ENCODE measurements at places on chromosomes 6 and 20. TPM values are rescaled to one million over a fixed set of nuclear protein-coding genes. Genes with fewer than 3 reads are reported as not detected.

DNA sequence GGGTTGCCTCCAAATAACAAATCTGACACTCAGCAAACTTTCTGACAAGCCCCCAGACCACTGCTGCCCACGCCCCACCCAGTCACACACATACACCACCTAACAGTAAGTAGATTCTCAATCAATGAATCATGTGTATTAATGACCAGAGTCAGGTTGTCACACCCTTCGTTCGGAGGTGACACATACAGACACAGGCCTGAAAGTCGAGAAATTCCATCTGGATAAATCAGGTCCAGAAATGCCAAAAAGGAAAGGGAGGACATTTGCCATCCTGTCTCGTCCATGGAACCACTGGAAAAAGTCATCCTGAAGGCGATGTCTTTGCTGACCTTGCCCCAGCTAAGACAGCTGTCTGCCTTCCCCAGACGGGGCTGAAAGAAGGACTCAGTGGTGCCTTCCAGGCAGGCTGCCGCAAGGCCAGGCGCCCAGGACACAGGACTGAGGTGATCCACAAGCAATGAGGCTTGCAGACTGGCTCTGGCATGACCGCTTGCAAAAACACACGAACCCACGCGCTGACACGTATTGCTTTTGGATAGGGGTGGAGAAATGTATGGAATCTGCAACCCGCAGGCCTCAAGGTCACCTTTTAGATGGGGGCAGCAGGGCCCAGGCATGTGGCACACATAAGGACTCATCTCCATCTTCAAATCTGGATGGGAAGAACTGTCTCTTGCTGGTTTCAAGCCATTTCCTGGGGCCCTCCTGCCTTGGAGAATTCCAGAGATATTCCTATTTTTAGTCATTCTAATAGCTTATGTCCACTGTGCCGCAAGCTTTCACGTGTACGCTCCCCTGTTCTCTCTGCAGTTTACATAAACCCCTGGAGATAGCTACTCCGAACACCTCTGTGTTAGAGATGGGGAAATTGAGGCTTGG lies 9.0 kb downstream of the NFATC2 start:
- DNase-seq: no peak

- no peak for DNase-seq
These were observed 10.1 kb upstream of the SNRNP48 start for GRCh38 chr6:7579851-7580250.

GRCh38 chr6:147944122-147944521 lies 398.5 kb upstream of the SASH1 start:
- no peak for DNase-seq

DNA sequence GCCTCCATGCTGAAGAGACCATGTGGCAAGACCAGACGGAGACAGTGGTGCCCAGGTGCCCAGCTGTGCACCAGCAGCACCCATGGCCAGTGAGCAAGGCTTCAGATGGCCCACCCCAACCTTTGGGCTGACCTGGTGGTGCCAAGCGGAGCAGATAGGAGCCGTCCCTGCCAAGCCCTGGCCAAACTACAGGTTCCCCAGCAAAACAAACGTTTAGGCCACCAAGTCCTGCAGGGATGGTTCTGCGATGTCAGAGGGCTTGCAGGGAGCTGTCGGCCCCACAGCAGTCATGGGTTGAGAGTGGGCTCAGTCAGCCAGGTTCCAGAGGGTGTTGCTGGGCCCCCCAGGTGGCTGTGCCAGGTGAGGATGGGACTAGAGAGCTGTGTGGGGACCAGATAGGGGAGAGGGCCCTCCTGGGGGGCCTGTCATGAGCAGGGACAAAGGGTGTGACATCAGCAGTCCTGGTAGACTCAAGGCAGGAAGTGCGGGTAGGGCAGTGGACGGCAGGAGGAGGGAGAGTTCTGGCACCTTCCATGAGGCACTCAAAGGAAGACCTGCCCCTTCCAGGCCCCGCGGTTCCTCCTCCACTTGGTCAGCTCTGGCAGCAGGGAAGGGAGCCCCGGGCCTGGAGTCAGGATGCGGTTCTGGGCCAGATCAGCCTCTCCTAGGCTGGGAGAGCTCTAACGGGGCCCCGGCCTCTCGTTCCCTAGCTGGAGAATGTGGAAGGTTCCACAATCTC lies 342.4 kb downstream of the ZFAND3 start:
- DNase-seq: no peak

DNA sequence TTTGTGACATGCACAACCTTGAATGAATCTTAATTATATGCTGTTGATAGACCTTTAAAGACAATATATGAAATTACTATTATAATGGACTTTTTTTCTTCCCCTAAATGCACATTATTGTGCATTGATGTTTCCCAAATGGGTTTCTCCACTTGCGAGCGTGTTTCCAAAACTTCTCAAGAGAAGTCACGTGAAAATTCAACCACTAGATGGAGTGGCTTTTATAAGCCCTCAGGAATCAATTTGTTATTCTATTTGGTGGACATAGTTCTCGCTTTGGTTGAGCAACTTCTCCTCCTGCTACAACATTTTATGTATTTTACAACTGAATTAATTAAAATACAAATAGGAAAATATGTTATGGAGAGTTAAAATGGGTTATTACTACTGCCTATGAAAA lies 9.0 kb downstream of the CNR1 start:
- DNase-seq: no peak

DNA sequence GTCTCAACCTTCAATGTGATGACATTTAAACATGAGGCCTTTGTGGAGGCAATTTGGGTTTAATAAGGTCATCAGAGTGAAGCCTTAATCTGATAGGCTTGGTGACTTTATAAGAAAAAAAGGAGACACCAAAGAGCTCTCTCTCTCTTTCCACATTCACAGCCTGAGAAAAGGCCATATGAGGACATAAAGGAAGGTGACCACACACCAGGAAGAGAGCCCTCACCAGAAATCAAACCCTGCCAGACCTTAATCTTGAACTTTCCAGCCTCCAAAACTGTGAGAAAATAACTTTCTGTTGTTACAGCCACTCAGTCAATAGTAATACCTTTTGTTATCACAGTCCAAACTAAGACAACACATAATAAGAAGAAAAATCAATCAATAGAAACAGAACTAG lies 47.7 kb downstream of the COL12A1 start:
- DNase-seq: no peak

- DNase-seq: no peak
These were observed 17.8 kb upstream of the TAGAP start for GRCh38 chr6:159062564-159062945.

- DNase-seq: no peak
These were observed 10.7 kb upstream of the RAET1L start for GRCh38 chr6:150036081-150036480.

DNA sequence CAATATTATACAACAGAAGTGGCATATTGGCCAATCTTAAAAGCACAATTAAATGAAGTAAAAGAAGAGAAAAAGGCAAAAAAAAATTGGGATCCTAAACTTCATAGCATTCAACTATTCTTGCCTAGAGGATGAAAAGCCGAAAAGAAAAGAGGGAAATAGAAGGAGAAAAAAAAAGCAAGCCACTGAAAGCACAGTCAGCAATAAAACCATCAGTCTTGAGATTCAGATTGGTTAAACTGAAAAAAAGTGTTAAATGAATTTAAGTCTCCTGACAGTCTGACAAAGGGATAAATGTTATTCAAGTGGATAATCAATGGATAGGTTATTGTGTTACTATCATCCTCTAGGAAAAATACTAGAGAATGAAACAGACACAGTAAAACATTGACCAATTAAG lies 19.9 kb downstream of the MOXD1 start:
- no peak for DNase-seq

DNA sequence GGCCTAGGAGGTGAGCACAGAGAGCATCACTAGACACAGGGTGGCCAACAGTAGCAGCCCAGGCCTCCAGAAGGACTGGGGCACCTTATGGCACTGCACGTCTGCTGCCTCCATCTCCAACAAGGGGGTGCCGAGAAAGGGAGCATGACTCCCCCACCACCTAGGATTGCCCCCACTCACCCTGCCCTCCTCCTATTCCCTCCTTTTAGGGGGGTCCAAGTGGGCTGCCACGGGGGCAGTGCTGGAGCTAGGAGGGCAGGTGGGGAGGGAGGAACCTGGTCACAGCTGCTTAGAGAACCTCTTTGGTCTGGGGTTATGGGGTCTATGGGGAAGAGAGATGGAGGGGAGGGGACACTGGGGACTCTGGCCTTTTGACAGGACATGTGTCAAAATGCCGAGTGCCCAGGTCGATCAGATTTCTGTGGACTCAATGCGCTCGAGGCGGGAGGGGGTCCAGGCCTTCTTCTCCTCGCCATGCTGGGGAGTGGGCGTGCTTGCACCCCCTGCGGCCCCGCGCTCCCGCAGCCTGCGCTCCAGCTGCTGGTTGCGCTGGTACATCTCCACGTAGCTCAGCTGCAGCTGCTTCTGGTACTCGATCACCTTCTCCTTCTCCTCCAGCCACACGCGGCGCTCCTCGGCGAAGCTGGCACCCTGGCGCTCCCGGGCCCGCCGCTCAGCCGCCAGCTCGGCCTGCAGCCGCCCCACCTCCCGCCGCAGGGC lies 4.5 kb upstream of the FASTKD5 start:
- no peak for DNase-seq

DNA sequence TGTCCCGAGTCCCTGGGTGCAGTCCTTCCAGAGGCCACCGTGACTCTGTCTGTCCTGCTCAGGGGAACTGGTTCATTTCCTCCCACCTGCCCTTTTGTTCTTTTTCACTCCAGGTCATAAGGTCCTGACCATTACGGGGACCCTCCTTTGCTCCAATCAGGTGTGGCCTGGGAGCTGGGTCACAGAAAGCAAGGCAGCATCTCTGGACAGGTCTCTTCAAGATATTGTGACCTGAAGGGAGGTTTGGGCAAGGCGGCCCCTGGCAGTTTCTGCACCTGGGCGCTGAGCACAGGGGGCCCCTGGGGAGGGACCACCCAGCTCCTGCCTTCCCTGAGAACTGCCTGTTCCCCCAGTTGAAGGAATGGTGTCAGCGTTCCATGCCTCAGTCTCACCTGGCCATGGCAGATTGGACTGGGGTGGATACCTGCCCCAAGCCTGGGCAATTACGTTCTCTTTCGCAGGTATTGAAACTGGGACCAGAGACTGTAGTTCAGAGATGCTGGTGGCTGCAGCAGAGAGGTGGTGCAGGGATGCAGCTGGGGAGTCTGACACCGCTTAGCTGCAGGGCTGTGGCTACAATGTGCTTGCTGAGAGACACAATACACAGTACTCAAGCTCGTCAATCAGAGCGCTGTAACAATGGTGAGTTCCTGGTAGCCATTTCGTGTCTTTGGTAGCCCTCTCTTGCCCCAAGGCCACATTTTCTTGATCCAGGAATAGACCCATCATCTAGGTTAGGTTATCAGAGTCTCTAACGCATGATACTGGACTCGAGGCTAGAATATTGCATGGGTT lies 15.6 kb upstream of the NELFCD start:
- DNase-seq: no peak

DNA sequence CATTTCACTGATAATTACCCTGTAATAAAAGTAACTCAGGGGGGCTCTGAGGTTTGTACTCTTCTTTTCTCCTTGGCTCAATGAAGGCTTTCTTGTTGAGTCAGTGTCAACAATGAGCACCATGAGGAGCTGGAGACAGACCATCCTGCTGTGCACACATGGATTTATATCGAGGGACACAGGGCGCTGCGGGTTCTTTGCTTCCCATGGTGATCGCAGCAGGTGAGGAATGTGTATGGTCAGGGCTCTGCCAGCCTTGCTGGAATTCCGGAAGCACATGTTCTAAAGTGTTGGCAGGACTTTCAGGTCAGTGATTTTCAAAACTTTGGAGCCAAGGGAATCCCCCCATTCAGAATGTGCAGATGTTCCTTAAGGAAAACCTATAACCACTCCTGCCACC lies 27.1 kb downstream of the SMOC2 start:
- DNase-seq: no peak

DNA sequence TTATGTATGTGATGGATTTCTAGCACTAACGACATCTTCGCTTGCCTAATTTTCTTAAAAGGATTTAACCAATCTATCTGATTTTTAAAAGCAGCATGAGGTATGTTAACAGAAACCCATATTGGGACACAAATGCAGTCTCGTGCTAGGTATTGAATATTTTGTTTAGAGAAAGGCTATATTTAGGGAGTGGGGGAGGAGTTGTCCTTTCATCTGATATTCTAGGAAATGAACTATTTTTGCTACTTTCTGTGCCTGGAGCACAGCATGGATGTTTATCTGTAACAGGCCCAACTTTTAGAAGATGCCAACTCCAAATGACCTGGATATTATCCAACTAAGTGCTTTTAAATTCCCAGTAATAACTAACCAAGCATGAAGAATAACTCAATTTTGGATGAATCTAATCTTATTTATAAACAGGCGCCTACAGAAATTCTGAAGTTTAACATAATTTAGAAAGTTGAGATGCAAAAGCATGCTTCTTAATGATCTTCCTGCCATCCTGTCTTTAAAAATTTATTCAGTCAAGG lies 317.1 kb upstream of the CHD6 start:
- DNase-seq: no peak

- peak; percentile 92 for DNase-seq
These were observed 13.9 kb upstream of the TNFRSF6B start for GRCh38 chr20:63682384-63683139.

DNA sequence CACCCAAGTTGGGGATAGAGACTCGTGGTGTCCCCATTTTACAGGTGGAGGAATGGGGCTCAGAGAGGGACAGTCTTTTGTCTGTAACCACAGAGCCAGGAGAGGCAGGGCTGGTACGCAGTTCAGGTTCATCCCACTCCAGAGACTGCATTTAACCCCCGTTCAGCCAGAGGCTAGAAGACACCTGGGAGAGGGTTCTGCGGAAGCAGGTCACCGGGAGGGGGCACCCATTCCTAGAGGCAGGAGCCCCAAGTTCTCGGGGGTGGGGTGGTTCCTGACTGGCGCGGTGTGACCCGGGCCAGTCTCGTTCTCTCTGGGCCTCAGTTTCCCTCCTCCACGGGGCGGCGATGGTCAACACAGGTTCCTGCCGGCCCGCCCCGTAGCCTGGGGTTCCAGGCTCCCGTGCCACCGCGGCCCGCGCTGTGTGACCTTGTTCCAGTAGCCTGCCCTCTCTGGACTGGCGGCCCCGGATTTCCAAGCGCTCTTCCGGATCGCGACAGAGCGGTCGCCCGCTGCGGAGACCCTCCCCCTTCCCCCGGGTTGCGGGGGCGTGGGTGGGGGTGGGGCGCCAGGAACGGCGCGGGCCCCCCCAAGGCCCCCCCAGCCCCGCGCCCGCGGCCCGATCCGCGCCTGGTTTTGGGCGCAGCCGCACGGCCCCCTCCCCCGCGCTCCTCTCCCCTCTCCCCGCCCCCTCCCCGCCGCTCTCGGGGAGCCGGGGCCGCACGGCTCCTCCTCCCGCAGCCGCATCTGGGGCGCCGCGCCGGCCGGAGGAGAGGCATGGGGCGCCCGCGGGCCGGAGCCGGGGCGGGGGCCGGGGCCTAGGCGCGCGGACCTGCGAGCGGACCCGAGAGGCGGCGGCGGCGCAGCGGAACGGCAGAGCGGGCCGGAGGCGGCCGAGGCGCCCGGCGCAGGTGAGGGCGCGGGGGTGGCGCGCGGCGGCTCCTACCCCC lies at the start of gene DLGAP4:
TSS of gene DLGAP4 (plus strand) at position 738 of the 950 bp plus-strand sequence. CDS start 125,379 bp downstream, outside the sequence.
- DNase-seq: no peak

GRCh38 chr6:27889628-27890444 lies 22.4 kb downstream of the OR2B2 start:
- DNase-seq: no peak

The FAM210B gene
- 50.5 TPM for polyA plus RNA-seq

The RIMS1 gene
- polyA plus RNA-seq: 0.29 TPM

The HSPA12B gene
- polyA plus RNA-seq: not detected

The AGER gene
- polyA plus RNA-seq: 2.6 TPM

The LY6G6C gene
- not detected for polyA plus RNA-seq

The CGA gene
- 2.6 TPM for polyA plus RNA-seq

Measured in BJ (cell line).